Mesenteric fat pad (tissue), 1 donor: ENCODE measurements at places on chromosomes 2 and 18. TPM values are rescaled to one million over a fixed set of nuclear protein-coding genes. Genes with fewer than 3 reads are reported as not detected.

The RAX gene
- total RNA-seq: not detected

DNA sequence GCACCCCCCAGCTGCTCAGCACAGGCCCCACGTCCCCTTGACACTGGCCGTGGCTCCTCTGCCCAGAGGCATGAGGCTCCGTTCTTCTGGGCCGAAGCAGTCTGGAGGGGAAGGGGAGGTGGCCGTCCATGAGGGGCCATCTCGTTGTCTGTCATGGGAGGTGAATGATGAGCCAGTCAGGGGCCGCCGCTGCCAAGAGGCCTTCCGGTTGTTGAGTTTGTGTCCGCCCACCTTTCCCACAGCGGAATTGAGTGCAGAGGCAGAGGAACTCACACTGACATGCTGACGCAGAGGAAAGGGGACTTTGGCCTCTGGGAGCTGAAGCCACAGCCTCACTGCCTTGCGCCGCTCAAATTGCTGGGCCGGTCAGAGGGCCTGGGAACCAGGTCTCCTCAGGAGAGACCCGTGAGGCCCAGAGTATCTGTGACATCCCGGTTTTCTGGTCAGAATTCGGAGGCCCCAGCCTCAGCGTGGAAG lies 268.4 kb downstream of the ATAD2B start:
- DNase-seq: no peak

DNA sequence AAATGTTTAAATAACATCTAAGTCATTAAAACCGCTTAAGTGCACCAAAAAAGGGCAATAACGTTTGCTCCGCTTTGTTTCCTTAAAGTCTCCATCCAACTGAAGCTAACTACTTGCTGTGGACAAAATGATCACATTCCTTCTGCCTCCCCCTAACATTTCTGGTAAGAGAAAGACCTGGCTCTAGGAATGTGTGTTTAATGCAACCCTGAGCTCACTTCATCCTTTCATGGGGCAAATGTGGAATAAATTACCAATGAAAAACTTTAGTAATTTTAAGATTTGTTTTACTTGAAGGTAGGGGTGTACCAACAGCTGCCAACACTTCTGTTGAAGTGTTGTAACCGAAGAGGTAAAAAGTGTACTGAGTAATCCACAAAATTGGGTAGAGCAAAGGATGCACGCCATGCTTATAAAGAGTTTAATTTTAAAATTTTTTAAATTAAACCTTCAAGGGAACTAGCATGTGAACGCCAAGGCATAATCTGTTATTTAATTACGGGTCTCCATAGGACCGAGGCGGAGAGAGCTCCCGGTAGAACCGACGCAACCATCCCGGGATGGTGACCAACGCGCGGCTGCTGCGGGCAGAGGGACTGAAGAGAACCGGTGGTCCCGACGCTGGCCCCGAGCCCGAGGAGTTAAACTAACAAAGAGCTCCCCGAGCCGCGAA lies 1.1 kb downstream of the HNRNPLL start:
- DNase-seq: no peak

- DNase-seq: no peak
These were observed 29.3 kb downstream of the UBE2F start for GRCh38 chr2:237996021-237996593.

- DNase-seq: no peak
These were observed 128.6 kb downstream of the MSTN start for GRCh38 chr2:189933911-189934399.

DNA sequence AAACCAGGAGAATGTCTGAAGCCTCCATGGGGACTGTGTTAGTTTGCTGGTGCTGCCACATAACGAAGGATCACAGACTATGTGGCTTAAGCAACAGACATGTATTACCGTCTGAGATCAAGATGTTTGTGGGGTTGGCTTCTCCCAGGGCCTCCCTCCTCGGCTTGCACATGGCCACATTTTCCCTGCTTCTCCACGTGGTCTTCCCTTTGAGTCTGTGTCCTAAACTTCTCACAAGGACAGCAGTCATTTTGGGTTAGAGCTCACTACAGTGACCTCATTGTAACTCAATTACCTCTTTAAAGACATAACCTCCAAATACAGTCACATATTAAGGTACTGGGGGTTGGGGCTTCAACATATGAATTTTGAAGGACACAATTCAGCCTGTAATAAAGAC lies 44.6 kb upstream of the LPIN2 start:
- DNase-seq: no peak

The CCBE1 gene
- 2.3 TPM for total RNA-seq

- DNase-seq: no peak
These were observed 111.7 kb downstream of the BCL2 start for GRCh38 chr18:63207835-63208234.

- no peak for DNase-seq
These were observed 172.7 kb upstream of the SMAD7 start for GRCh38 chr18:49123431-49123830.

- no peak for DNase-seq
These were observed 333.4 kb upstream of the KCNH7 start for GRCh38 chr2:163171786-163172530.

GRCh38 chr2:25726522-25726921 lies 53.1 kb upstream of the DTNB start:
- no peak for DNase-seq

DNA sequence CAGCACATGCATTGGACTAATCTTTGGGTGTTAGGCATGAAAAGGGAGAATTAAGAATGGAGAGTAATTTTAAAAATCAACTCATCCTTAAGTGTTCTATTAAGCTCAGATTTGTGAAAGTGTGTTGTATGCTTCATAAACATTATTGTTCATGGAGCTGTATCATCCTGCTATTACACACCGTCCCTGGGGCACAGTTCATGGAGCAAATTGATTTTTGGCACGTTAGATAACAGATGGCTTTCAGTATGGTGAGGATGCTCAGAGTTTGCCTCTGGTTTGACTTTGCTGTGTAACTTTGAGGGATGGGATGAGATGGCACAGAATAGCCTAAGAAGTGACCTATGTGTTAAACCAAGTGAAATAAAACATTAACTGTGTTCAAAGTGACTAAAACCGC lies 97.1 kb downstream of the MGAT5 start:
- no peak for DNase-seq

- no peak for DNase-seq
These were observed 17.9 kb upstream of the CAVIN2 start for GRCh38 chr2:191864628-191865374.

- DNase-seq: no peak
These were observed 51.9 kb downstream of the TSHZ1 start for GRCh38 chr18:75262511-75262910.

- no peak for DNase-seq
These were observed 169.6 kb upstream of the SIX2 start for GRCh38 chr2:45178854-45179253.

GRCh38 chr2:159515441-159515840 lies 100.9 kb downstream of the BAZ2B start:
- DNase-seq: no peak

DNA sequence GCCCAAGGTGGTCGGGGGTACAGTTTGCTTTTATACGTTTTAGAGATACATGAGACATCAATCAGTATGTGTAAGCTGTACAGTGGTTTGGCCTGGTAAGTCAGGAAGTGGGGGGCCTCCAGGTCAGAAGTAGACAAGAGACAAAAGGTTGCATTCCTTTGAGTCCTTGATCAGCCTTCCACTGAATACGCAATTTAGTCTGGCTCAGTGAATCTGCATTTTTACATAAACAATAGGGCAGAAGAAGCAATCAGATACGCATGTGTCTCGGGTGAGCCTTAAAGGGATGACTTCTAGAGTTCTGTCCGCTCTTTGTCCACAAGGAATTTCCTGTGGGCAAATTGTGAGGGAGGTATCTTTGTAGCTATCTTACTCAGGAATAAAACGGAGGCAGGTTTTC lies 87.2 kb downstream of the SOWAHC start:
- DNase-seq: no peak

- DNase-seq: no peak
These were observed 20.8 kb upstream of the SCLY start for GRCh38 chr2:238039985-238040384.

The FEV gene
- not detected for total RNA-seq

- no peak for DNase-seq
These were observed 801.8 kb downstream of the CCDC85A start for GRCh38 chr2:56985609-56986008.

GRCh38 chr2:39479053-39479670 lies 42.1 kb upstream of the MAP4K3 start:
- no peak for DNase-seq

GRCh38 chr2:66578054-66578686 lies 143.2 kb downstream of the MEIS1 start:
- no peak for DNase-seq

The TUBA3E gene
- total RNA-seq: not detected

GRCh38 chr18:21739604-21740537 lies 721 bp upstream of the MIB1 start:
- no peak for DNase-seq

The MBD1 gene
- 55.2 TPM for total RNA-seq

The GAD1 gene
- not detected for total RNA-seq

DNA sequence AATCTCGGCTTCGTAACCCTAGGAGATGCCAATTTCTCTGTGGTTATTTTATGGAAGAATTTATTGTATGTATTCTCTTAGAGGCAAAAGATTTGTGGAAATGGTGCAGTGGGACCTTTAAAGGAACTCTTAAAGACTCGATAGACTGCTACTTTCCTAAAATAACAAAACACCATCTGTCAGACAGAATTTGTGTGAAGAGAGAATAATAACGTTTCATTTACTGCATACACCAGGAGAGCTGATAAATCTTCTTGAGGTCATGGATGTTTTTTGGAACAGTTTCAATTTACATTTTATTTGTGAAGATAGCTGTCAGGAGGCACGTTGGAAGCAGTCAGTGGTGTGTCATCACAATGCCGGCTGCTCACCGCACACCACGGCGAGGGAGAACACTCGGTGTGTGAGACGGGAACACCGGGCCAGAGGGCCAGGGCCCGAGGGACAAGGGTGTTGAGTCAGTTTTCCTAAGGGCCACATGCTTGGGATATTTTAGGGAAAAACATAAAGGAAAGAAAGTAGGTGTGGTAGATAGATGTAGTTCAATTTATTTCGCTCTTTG lies 1681.0 kb upstream of the DDX18 start:
- DNase-seq: no peak

DNA sequence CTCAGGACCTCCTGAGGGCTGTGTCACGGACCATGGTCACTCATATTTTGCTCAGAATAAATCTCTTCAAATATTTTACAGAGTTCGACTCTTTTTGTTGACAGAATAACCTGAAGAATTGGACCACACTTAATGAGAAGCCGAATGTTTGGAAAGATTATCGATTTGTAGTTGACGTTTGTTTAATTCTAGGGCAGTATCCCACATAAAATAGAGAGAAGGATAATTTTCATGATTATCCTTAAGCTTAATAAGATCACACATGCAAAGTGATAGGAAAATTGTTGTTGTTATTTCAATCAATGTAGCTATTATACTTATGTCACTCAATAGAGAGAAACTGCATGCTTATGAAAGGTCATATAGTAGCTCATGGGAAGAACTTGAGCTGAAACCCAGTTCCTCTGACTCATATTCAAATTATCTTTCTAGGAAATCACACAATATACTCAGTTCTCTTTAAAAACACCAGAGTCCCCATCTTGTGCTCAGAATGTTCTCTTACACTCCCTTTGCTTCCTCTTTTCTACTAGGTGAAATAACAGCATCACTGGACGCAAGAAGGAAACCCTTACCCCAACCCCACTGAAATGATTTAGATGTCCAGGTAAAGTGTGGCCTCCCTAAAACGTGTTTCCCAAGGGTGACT lies 982.1 kb downstream of the TSN start:
- DNase-seq: no peak

- DNase-seq: no peak
These were observed 532.2 kb downstream of the RIT2 start for GRCh38 chr18:42583283-42583731.

The TXNDC2 gene
- 0.22 TPM for total RNA-seq

The TRABD2A gene
- 6.3 TPM for total RNA-seq

- peak; percentile 35 for DNase-seq
These were observed 8.8 kb downstream of the GPR55 start for GRCh38 chr2:230916218-230916617.

The NAT8 gene
- not detected for total RNA-seq

DNA sequence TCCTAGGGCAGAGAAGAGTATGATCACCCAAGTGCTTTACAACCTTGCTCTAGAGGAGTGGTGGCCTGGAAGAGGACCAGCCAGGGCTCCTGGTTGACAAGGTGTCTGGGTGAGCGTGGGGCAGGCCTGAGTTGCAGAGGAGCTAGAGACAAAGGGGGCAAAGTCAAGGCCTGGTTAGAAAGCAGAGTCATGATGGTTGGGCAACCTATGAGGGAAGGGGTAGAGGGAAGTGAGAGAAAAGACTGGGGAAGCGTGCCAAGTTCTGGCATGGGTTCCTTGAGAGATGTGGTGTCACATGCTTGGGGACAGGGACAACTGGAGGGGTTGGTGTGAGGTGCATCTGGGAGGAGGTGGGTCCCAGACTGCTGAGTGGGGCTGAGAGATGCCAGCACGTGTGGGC lies 13.5 kb downstream of the ZFP36L2 start:
- no peak for DNase-seq

DNA sequence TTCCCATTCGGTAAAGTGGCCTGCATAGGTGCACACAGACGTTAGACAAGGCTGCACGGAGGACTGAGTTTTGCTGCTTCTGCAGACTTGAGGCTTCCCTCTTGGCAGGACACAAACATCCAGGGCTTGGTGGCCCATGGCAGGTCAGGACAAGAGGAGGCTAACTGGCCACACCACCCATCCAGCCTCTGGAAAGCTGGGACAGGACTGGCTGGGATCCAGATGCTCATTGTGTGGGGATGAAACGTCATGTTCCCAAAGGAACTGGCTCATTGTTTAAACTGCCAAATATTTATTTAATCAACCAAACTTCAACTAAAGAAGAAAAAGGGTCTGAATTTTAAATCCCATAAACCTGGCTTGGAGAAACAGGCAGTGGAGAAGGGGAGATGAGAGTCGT lies 239.1 kb upstream of the EPAS1 start:
- DNase-seq: no peak

GRCh38 chr2:137255990-137256389 lies 490.6 kb downstream of the THSD7B start:
- DNase-seq: no peak

DNA sequence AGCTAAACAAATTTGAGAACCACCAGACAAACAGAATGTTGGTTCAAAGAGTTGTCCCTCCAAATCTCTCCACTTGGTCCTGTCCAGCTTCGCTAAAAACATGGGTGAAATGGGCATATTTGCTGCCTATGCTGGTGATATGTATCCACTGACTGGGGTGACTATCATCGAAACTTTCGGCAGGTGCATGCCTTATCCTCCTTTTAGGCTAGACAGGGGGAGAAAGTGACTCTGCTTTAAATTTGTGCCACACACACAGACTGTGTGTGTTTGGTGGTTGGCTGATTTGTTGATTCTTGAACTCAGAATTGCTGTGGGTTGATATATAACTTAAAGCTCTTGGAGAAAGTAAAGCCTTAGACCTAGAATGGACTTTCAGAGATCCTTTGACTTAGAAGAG lies 324.1 kb upstream of the NT5C1B start:
- no peak for DNase-seq

DNA sequence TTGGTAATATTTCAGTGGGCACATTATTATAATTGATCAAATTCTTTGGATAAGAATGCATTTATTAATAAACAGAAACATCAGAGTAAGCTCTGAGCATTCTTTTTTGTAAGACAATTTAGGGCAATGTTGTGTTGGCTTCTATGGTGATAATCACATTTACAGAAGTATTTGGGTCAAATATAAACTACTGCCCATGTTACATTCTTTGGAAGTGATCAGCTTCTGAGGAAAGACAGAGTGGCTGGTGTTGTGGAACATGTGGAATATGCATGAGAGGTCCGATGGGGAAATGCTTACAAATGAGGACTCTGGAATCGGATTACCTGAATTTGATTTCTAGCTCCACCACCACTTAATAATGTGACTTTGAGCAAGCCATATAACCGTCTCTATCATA lies 19.4 kb downstream of the SERPINB13 start:
- DNase-seq: no peak
